ENCODE measurements at places on chromosomes 7 and 10. TPM values are rescaled to one million over a fixed set of nuclear protein-coding genes. Genes with fewer than 3 reads are reported as not detected.

PCGF6 gene
- 13.3 TPM for total RNA-seq

GPC2 gene
- 13.6 TPM for total RNA-seq

PTN gene
- total RNA-seq: 4.7 TPM

ZNF425 gene
- 5.0 TPM for total RNA-seq

MET gene
- total RNA-seq: 161 TPM

OGDHL gene
- 1.7 TPM for total RNA-seq

CALML3 gene
- total RNA-seq: not detected

HOXA1 gene
- 2.8 TPM for total RNA-seq

TMEM273 gene
- 6.3 TPM for total RNA-seq

FIGNL1 gene
- total RNA-seq: 17.0 TPM

POMZP3 gene
- total RNA-seq: 0.79 TPM

CHN2 gene
- total RNA-seq: 3.6 TPM

GET4 gene
- total RNA-seq: 63.1 TPM

GRCh38 chr7:93008833-93009232 lies 108.9 kb downstream of the SAMD9 start:
- no peak for DNase-seq

DNA sequence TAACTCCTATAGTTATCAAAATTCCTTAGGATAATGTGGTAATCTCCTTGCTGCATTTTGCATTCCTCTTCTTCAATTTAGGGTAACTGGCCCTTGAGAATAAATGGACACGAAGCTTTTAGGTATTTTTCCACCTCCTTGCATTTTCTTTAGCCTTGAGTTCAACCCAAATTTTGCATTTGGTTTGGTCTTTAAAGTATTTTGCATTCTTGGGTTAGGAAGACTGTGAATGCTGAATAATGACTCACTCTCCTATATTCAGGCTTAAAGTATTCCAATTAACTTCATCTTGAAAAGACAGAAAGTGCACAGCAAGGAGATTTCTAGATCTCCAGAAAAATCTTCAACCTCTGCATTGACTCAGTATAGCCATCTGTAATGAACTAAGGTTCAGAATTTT lies 47.3 kb downstream of the TFPI2 start:
- no peak for DNase-seq

DNA sequence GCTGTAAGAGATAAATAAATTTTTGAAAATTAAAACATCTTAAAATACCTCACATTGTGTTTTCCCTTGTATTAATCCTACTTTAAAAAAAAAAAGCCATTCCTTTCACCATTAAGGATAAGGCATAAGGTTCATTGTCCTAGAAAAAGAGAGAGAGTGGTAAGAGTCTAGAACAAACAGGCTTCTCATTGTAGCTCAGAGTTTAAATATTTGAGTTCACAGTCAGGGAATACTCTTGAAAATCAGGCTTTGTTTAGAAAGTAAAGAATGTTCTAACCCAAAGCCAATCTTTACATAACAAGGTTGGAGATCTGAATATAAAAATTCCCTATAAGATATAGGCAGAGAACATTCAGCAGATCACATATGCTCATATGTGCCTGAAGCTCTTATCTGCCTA lies 40.2 kb upstream of the TES start:
- DNase-seq: no peak

DNA sequence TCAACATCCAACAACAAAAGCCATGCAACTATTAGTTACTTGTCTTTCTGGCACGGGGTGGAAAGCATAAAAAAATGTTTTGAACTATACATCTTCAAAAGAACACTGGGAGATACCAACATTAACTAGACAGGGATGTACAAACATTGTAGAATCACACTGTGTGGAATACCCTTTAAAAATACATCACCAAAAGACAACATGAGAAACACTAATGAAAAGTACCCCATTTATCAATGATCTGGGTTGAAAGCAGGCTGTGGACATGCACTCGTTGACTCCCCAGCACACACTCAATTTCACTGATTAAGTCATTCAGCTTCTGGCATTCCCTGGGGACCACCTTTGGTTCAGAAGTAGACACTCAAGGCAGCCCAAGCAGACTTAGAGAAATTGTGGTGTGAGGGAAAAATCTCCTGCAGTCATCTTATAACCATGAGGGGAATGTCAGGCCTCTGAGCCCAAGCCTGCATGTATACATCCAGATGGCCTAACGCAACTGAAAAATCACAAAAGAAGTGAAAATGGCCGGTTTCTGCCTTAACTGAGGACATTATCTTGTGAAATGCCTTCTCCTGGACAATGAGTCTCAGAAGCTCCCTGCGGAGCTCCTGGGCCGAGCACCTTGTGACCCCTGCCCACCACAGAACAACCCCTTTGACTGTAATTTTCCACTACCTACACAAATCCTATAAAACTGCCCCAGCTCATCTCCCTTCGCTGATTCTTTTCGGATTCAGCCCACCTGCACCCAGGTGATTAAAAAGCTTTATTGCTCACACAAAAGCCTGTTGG lies 53.0 kb downstream of the CACUL1 start:
- no peak for DNase-seq

GRCh38 chr7:138449580-138449979 lies 10.5 kb upstream of the TRIM24 start:
- no peak for DNase-seq

GRCh38 chr7:139813151-139813550 lies 15.9 kb upstream of the TBXAS1 start:
- no peak for DNase-seq

- DNase-seq: no peak
Observed at GRCh38 chr7:129405527-129405926, 28.7 kb upstream of the STRIP2 start.

GRCh38 chr7:158301207-158301606 lies 286.4 kb downstream of the PTPRN2 start:
- DNase-seq: no peak

GRCh38 chr7:151896486-151896885 lies 19.6 kb upstream of the PRKAG2 start:
- no peak for DNase-seq

- no peak for DNase-seq
Observed at GRCh38 chr10:71975871-71976725, 11.9 kb downstream of the CHST3 start.

- DNase-seq: no peak
Observed at GRCh38 chr7:19427944-19428343, 280.9 kb downstream of the POLR1F start.

GRCh38 chr10:109456566-109457301 lies 466.6 kb downstream of the XPNPEP1 start:
- no peak for DNase-seq

GRCh38 chr10:104622598-104623209 lies 18.4 kb upstream of the SORCS3 start:
- no peak for DNase-seq

GRCh38 chr10:75487755-75488125 lies 56.3 kb downstream of the LRMDA start:
- no peak for DNase-seq

GRCh38 chr10:63480237-63480636 lies 14.5 kb upstream of the JMJD1C start:
- no peak for DNase-seq

GRCh38 chr10:70622981-70623844 lies 20.7 kb upstream of the PRF1 start:
- DNase-seq: no peak

DNA sequence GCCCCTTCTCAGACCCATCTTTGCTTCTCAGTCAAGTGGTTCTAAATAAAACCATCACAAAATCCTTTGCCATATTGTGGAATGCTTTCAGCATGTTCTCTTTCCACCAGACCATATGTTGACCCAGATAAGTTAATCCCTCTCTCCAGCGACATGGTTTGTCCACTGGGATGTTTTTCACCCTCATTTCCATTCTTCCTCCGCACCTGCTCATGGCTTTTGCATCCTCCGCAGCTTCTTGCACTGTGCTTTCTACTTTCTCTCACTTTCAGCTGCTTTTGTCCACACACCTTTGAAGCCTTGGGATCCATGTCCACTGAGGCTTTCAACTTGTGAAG lies 52.3 kb upstream of the WAC start:
- no peak for DNase-seq

DNA sequence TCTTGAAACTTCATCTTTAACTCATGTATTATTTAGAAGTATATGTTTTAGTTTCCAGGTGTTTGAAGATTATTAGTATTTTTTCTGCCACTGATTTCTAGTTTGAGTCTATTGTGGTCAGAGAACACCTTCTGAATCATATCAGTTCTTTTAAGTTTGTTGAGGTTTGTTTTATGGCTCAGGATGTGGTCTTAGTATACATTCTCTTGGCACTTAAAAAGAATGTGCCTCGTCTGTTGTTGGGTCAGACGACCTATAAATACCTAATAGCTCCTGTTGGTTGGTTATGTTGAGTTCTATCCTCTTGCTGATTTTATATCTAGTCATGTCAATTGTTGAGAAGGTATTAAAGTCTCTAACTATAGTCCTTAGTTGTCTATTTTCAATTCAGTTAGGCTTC lies 15.9 kb downstream of the TDRD1 start:
- DNase-seq: no peak

DNA sequence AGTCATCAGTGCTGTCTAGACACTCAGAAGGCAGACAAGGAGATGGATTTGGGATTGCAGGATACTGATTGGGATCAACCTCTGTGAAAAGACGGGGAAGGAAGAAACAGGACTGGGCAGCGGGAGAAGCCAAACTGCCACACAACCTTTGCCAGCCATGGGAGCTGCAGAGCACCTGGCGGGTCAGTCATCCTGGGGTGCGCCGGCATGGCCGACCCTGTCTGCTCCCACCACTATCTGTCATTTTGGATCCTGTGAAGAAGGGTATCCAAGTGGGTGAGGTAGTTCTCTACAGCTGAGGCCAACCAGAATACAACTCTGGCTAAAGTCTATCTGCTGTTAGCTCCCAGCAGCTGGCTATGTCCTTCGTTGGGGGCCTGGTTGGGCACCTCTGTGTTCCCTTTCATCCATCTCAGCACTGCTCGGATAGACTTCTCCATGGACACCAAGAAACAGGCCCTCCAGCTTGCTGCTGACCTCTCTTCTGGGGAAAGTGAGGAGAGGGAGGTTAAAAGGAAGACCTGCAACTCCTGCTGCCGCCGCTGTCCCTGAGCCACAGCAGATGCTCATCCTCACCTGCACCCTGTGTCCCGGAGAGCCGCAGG lies 11.7 kb upstream of the RBM17 start:
- DNase-seq: no peak

DNA sequence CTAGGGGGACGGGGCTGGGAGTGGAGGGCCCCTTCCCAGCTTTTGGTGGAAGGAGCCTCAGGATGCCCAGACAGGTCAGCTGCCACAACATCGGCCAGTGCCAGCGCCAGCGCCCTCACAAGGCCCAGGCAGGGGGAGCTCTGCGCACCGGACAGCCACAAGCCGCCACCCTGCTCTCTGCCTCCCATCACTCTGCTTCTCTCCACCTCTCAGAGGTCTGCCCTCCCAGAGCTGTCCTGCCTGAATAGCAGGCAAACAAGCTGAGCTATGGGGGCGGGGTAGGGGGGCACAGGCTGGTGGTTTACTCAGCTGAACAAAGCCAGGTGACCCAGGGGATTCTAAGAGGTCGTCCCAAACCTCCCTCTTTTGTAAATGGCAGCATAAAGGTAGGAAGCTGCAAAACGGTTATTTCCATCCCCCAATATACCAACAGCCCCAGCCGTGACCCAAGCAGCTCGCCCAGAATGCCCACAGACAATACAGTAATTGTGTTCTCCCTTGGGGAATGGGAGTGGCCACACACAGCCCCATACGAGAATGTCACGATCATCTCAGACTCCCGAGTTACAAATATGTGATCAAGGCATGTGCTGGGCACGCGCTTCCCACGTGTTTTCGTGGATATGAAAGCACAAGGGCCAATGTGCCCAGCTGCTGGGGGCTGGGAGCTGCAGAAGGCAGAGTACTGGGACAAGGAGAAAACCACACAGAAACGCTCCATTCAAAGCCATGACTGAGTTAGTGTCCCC lies 19.7 kb downstream of the FAM53B start:
- no peak for DNase-seq

DNA sequence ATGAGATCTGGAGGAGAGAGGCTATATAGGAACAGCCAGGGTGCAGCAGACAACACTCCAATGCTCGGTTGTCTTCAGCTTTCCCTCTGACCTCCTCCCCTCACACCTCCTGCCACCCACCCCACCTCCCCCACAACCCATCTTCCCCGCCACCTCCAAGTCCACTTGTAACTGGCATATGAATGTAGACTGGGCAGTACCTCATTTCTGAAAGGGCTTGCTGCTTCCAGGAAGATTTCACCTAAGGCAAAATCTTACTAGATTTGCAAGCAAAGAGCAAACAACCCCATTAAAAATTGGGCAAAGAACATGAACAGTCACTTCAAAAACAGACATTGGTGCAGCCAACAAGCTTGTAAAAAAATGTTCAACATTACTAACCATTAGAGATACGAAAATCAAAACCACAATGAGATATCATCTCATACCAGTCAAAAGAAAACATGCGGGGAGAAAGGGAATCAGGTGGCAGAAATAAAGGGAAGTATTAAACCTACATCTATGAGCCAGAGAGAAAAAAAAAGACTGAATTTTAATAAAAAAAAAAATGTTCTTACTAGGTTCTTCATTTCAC lies 164.6 kb upstream of the C1GALT1 start:
- no peak for DNase-seq

DNA sequence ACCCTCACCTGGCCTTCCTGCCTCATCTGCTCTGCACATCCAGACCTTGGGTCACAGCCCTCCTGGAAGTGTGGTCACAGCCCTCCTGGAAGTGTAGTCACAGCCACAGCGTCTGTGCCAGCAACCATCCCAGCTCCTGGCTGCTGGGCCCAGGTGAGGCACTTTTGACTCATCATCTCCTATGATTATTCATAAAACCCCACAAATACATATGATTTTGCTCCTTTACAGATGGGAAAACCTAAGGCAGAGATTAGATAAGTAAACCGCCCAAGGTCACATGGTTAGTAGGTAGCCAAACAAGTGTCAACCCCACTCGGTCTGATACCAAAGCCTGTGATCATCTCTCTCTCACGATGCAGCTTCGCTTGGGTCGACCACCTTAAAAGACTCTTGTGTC lies 94.3 kb downstream of the PRLHR start:
- no peak for DNase-seq

DNA sequence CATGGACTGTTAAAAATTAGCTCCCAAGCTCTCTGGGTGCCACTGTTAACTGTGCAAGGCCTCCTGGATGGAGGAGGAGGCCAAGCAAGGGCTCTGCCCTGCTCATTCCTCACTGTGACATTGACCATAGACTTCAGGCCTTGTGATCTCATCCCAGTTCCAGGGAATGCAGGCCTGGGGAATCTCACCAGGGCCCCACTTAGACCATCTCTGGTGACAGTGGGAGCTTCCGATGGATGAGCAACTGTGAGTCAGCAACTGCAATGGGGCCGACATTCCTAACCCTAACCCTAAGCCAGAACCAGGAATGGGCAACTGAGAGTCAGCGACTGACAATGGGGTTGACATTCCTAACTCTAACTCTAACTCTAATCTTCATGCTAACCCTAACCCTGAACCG lies 50.4 kb upstream of the MSMB start:
- DNase-seq: no peak
